ENCODE measurements at places on chromosomes 6 and 20. TPM values are rescaled to one million over a fixed set of nuclear protein-coding genes. Genes with fewer than 3 reads are reported as not detected.

The XKR7 gene
- not detected for total RNA-seq

The PAX1 gene
- total RNA-seq: not detected

DNA sequence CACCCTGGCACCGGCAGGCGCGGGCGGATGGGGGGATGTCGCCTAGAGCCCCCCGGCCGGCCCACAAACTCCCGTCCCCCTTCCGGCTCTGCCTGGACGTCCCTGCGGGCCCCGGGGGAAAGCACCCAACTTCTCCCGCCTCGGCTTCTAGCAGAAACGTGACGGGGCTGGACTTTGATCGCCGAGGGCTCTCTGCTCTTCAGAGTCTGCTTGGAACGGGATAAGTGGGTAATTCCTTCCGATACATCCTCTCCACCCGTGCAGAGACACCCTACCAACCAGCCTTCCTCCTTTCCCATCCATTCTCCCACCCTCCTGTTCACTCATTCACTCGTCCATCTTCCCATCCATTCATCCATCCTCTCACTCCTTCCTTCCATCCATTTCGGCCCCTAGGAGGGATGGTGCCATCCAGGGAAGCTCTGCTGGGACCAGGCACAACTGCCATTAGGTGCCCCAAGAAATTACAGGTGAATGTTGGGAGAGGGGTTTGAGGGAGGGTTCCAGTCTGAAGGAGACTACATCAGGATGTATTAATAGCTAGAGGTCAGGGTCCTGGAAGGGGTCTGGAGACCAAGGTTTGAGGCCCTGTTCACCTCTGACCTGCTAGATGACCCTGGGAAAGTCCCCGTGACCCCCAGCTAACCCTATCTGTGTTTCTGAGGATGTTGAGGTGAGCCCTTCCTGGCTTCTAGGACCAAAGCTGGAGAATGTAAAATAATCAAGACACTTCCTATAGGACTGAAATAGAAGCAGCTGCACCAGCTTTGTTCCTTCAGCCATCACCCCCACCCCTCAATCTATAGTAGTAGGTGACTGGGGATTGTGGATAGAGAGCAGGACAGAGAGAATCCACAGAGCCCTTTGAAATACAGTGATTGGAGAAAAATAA is 538 bp downstream of the TTLL9 start:
- DNase-seq: peak; percentile 30

DNA sequence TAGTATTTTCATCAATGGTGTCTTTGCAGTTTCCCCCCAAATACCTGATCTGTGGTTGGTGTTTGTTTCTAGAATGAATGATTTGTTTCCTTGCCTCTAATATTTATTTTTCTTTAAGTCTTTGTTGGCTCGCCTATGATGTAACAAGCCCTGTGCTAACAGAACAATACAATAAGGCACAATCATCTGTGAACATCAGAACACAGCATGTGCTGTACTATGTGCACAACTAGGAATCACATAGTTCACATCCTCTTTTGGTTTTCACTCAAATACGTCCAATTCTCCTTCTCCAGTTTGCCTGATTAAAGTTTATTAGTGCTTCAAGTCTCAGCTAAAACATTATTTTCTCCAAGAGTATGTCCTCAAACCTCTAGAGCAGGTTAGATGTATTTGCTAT is 613.1 kb downstream of the EPHA7 start:
- no peak for DNase-seq

GRCh38 chr6:143542888-143543287 is 31.4 kb upstream of the FUCA2 start:
- DNase-seq: no peak

- no peak for DNase-seq
These were observed 312.3 kb downstream of the KIF16B start for GRCh38 chr20:16260911-16261310.

DNA sequence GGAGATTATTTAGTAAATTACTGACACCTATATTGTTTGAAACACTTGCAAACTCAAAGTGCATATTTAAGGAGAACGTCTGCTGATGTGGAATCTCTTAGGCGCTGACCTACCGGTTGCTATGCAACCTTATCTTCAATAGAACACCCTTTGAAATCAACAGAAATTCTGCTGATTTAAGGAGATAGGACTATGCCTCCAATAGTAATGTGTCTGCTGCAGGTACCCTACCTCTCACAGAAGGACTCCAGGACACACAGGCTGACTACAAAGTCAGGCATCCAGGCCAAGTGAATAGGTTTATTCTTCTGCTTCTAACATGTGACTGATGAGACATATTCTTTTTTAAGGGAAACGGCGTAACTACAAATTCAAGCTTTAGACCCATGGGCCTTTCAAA is 311.7 kb downstream of the CBLN4 start:
- DNase-seq: no peak

DNA sequence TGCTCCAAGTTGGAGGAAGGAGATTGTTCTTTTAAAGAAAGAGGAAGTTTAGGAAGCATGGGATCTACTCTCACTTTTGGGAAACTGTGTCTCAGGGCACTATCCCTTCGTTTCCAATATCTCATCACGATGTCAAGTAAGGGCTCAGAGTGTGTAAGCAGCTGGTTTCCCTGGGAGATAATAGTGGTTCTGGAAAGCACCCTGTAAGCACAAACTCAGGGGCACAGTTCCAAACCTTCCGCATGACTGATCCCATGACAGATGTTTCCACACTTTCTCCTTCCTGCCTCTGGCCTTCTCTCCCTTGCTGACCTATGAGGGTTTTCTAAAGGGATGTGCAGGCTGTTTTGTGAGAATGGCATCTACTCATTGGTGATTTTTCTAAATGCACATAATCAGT is 33.9 kb downstream of the ADTRP start:
- peak; percentile 62 for DNase-seq

Measured in transverse colon (tissue), 4 donors.